ENCODE measurements at places on chromosomes 7 and 10. TPM values are rescaled to one million over a fixed set of nuclear protein-coding genes. Genes with fewer than 3 reads are reported as not detected.

GRCh38 chr7:3309140-3309539, 8.1 kb downstream of the SDK1 start:
- no peak for DNase-seq

SAMD9L gene
- total RNA-seq = not detected

GRCh38 chr10:2674451-2674850, 392.9 kb upstream of the PFKP start:
- DNase-seq = no peak

CCDC7 gene
- total RNA-seq = 9.5 TPM

UPK3B gene
- total RNA-seq = 4.7 TPM

DNA sequence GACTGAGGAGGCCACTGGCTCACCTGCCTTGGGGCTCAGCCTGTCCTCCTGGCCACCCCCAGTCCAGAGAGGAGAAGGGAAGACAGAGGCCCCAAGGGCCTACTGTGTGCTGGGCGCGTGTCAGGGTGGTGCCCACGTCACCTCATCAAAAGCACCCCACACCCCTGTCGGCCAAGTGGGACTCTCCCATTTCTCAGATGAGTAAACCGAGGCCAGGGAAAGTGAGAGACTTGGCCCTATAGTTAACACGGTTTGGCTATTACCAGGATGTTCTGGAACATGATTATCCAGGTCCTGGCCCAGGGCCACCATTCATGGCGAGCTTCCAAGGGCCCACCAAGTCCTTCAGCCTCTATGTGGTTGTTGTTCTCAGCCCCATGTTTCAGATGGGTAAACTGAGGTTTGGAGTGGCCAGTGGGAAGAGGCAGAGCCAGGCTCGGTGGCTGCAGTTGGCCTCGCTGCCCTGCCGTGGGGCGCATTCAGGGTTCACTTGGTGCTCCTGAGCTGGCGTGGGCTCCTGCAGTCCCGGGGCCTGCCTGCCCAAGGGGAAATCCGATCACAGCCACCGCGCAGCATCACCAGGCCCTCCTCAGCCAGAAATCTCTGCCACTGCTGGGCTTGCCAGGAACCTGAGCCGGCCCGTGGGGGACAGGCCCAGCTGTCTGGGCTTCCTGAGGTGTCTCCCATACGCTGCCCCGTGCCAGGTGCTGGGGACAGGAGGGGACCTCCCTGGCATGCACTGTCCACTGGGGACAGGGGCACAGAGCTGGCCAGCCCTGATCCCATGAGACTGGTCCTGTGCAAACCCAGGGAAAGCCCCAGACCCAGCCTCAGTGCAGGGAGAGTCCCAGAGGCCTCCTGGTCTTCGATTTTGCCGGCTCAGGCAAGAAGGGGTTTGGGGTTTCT, 117.7 kb upstream of the TNRC18 start:
- DNase-seq = no peak

GRCh38 chr7:7924303-7924702, 44.3 kb upstream of the GLCCI1 start:
- no peak for DNase-seq

GRCh38 chr7:31134246-31135188, 82.4 kb downstream of the ADCYAP1R1 start:
- DNase-seq = peak; percentile 71

GRCh38 chr10:43899224-43899959, 250.7 kb upstream of the ZNF32 start:
- DNase-seq = no peak

All from progenitor cell of endocrine pancreas (in vitro differentiated cells).